Placental epithelial cell (primary cell): ENCODE measurements at places on chromosomes 7 and 10. TPM values are rescaled to one million over a fixed set of nuclear protein-coding genes. Genes with fewer than 3 reads are reported as not detected.

CUZD1 gene
- 0.39 and 0.98 TPM in 2 replicates for total RNA-seq

ANXA8L1 gene
- total RNA-seq: 465 and 960 TPM in 2 replicates

TMEM196 gene
- not detected in 2 replicates for total RNA-seq

TRIM8 gene
- total RNA-seq: 69.0 and 139 TPM in 2 replicates

PLCE1 gene
- under 0.01 TPM in 2 replicates for total RNA-seq

KLHDC10 gene
- 20.6 and 29.8 TPM in 2 replicates for total RNA-seq

CUBN gene
- total RNA-seq: 0.43 and 0.79 TPM in 2 replicates

ACBD7 gene
- total RNA-seq: under 0.01 and 0.98 TPM in 2 replicates

HNRNPH3 gene
- total RNA-seq: 8.6 and 20.8 TPM in 2 replicates

IRF5 gene
- under 0.01 and 0.22 TPM in 2 replicates for total RNA-seq
